Thoracic aorta (tissue), 2 donors: ENCODE measurements at places on chromosomes 4 and X. TPM values are rescaled to one million over a fixed set of nuclear protein-coding genes. Genes with fewer than 3 reads are reported as not detected.

Gene SEPSECS
- 5.9 TPM for total RNA-seq

- H3K36me3 ChIP-seq: no peaks in the 10 kb centered on the region
- peak overlapping the region; percentile 64 for H3K4me3 ChIP-seq
- no peak for DNase-seq
Observed at GRCh38 chr4:100421361-100421978, 96.4 kb downstream of the EMCN start.

DNA sequence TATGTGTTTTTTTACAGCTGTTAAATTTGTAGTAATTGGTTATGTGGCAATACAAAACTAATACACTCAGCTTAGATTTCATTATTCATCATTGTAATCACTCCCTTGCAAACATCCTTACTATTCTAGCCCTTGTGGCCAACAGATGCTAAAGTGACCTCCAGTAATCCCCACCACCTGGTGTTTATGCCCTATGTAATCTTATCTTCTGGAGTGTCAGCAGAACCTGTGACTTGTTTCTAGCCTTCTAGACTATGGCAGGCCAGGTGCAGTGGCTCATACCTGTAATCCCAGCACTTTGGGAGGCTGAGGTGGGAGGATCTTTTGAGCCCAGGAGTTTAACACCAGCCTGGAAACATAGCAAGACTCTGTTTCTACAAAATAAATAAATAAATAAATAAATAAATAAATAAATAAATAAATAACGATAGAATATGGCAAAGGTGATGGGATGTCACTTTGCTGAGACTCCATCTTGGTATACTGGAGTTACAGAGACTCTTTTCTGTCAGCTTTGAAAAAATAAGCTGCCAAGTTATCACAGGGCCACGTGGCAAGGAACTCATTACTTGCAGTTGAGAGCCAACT, 12.3 kb upstream of the TSR2 start:
- no peaks in the 10 kb centered on the region for H3K36me3 ChIP-seq
- no peak overlapping the region for H3K27ac ChIP-seq
- H3K4me3 ChIP-seq: no peak overlapping the region
- no peaks in the 10 kb centered on the region for H3K4me1 ChIP-seq

Gene PPBP
- not detected for total RNA-seq

DNA sequence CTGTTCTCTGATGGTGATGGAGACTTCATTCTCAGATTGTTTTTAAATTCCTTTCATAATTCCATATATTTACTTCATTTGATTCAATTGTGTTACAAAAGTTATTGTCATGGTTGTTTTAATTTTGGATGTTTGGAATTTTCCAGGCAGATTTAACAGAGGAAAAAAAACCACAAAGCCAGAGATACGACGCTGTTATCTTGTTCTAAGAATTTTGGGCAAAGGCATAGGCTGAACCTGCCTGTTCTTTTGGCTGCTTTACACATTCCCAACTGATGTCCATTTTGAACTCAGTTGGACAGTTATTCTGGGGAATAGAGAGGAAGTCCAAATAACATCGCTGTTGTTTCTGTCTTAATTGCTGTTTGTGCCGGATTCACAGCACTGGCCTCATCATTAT, 65.7 kb downstream of the LINC00632 start:
- no peaks in the 10 kb centered on the region for H3K27me3 ChIP-seq
- DNase-seq: no peak
- no peak overlapping the region for H3K27ac ChIP-seq
- no peak overlapping the region for H3K4me3 ChIP-seq
- peaks cover 14% of the 10 kb centered on the region for H3K36me3 ChIP-seq

DNA sequence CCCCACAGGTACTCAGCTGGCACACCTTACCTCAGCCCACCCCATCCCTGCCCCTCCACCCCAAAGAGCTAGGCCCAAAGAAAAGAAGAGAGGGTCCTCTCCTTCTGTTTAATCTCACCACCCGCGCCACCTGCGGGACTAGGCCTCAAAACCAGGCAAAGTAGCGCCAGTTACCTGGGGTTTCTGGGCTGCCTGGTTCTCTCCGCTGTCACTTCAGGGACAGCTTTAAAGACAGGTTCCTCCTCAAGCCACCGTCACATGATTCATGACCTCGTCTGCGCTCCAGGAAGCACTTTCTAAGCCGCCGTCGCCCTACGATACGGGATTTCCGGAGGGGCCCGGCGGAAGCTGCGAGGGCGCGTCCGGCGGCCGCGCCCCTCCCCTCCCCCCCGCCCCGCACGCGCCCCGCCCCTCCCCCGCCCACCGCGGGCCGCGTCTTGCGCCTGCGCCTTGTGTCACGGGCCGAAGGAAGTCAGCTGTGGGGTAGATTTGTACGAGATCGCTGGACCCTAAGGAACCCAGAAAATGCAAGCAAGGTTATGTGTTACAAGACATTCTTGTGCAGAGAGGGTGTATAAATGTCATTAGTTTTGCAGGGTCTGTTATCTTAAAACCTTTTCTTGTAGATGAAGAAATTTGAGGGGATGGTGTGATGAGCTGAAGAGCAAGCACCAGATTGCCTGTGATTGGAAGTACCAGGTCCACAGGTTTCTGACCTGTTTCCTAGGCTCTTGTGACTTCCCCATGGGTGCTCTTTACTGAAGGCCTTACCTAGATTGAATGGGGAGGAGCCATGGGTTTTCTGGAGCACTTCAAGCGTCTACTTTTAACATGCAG, at the start of gene LAMTOR3:
TSS of gene LAMTOR3 (minus strand) at position 267 of the 837 bp plus-strand sequence. CDS start 464 bp downstream, outside the sequence.
- DNase-seq: peak; percentile 51
- H3K4me1 ChIP-seq: peaks cover 25% of the 10 kb centered on the region

DNA sequence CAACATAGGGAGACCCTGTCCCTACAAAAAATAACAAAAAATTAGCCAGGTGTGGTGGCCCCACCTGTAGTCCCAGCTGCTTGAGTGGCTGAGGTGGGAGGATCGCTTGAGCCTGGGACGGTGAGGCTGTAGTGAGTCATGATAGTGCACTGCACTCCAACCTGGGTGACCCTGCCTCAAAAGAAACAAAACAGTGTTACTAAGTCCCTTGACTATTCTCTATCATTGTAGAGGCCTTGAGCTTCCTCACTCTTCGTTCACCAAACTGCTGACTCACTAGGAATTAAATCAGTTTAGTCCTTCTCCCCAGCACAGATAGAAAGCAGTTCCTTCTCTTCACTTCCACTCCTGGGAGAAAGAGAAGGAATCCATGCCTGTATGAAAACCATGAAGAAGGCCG, 14.5 kb downstream of the CDS1 start:
- no peaks in the 10 kb centered on the region for H3K4me1 ChIP-seq
- H3K27ac ChIP-seq: no peak overlapping the region
- H3K36me3 ChIP-seq: no peaks in the 10 kb centered on the region
- no peaks in the 10 kb centered on the region for H3K27me3 ChIP-seq
- DNase-seq: no peak

Gene DCHS2
- not detected for total RNA-seq
